ENCODE measurements at places on chromosomes 1 and 21.

DNA sequence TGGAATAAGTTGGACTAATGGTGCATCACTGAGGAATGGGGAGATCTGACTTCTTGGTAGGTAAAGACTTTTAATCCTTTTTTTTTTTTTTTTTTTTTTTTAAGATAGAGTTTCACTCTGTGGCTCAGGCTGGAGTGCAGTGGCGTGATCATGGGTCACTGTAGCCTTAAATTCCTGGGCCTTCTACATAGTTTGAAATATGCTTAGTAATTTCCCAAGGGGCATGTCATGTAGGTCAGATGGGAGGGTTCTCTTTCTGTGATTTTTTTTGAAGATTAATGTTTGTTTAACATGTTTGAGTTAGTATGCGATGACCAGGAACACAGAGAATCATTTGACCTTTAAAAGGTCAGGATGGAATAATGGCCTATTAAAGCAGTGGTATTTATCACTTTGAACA lies 129.1 kb downstream of the S1PR1 start:
- no peak for DNase-seq

DNA sequence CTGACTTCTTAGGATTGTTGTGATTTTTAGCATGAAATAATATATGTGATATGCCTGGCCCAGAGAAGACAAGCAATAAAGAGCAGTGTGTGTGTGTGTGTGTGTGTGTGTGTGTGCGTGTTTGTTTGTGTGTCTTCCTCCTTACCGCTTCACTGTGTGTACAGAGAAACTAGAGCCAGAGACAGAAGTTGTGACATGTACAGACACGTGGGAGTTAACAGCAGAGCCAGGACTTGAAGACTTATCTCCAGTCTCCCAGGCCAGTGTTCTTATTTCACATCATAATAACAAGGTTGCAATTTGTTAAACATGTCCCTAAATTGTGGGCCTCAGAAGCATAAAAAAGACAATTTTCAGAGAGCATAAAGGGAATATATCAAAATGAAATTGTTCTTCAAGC lies 192.0 kb upstream of the JUN start:
- no peak for DNase-seq

DNA sequence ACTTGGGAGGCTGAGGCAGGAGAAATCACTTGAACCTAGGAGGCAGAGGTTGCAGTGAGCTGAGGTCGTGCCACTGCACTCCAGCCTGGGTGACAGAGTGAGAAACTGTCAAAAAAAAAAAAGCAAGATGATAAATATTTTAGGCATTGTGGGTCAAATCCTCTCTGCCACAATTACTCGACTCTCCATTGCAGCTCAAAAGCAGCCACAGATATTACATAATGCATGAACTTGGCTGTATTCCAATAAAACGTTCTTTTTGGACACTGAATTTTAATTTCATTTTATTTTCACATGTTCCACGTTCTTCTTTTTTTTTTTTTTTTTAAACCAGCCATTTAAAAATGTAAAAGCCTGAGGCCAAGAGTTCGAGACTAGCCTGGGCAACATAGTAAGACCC lies 69.4 kb downstream of the TCP10L start:
- no peak for DNase-seq

DNA sequence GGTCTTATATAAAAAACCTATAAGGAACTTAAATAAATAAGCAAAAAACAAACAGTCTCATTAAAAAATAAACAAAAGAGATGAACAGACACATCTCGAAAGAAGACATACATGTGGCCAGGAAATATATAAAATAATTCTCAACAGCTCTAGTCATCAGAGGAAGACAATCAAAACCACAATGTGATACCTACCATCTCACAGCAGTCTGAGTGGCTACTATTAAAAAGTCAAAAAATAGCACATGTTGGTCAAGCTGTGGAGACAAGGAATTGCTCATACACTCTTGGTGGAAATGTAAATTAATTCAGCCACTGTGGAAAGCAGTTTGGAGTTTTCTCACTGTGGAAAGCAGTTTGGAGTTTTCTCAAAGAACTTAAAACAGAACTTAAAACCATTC lies 100.3 kb upstream of the ADAMTS5 start:
- DNase-seq, result no peak

GRCh38 chr1:68808351-68808750 lies 311.5 kb upstream of the DEPDC1 start:
- DNase-seq, result no peak

GRCh38 chr1:89274411-89274857 lies 1.8 kb upstream of the GBP5 start:
- no peak for DNase-seq

GRCh38 chr21:25870084-25870483 lies 135.3 kb downstream of the GABPA start:
- no peak for DNase-seq

Data from effector CD8-positive, alpha-beta T cell (primary cell).